ENCODE measurements at places on chromosomes 12 and 14.

DNA sequence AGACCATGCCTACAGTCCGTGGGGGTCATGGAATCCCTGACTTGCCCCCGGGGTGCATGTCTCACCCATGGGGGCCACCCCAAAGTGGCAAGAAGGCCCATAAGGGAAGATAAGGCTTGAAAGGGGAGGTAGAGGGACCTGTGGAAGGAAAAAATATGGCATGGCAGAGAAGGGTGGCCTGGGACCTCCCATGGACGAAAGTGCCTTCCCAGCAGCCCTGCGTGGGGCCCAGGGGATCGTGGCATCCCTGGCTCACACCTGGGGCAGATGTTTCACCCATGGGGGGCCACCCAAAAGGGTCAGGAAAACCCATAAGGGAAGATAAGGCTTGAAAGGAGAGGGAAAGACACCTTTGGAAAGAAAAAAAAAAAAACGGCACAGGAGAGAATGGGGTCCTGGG lies 264.6 kb downstream of the ALG10 start:
- no peak for DNase-seq

- no peak for DNase-seq
Measured at GRCh38 chr12:76618031-76618430, 58.5 kb upstream of the OSBPL8 start.

GRCh38 chr14:75022655-75023054 lies 19.9 kb downstream of the EIF2B2 start:
- peak; percentile 34 for DNase-seq

GRCh38 chr12:119956047-119956446 lies 33.0 kb upstream of the BICDL1 start:
- no peak for DNase-seq

DNA sequence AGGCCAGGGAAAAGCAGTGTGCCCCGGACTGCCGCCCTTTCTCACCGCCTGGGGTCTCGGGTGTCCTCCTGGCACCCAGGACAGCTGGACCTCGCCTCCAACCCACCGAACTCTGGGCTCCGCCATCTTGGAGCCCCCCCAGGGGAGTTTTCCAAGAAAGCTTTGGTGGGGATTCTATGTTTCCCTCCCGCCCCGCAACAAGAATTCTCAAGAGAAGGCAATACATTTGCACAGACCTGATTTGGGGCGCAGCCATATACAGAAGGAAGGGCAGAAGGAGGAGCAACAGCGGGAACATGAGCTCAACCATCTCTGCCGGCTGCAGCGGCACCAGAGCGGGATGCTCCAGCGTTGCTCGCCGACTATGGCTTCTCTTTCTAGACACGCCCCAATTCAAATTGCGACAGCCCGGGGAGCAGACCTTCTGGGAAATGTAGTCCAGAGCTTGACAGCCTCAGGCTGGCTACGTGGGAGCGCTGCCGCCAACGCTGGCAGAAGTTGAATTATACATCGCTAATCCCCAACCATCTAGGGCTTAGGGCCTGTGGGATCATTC lies at the start of gene RDH11:
Gene RDH11 (minus strand): TSS at position 371 of the 556 bp plus-strand sequence. CDS start 61 bp downstream, at position 310.
- DNase-seq = peak; percentile 89

- no peak for DNase-seq
Measured at GRCh38 chr12:31737345-31737744, 8.5 kb upstream of the AMN1 start.

DNA sequence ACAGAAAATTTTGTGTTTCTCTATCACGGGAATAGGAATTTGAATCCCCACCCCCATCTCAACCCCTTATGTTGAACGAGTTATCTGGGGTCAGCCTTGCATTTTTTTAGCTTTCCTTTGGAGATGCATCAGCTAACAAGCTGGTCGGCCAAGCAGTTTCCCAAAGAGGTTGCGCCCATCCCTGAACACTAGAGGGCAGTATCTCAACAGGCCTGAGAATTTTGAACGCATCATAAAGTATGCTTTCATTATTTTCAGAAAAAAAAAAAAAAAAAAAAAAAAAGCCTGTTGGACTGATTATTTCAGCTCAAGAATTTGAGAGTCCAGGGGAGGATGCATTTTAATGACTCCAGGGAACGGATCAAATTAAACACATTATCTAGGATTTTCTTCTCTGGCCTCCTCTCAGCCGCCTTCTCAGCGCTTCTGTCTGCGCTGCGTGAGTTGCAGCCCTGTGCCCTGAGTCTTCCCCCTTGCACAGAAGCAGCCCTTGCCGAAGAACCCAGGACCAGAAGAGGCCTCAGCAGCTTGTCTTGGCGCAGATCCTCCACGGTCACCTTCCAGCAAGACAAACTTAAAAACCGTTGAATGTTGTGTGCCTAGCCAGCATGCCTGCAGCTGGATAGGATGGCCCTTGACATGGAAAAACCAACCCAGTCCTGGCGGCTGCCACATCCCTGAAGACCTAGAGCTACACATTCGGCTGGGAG lies 76.6 kb upstream of the GZMB start:
- DNase-seq = peak; percentile 35

DNA sequence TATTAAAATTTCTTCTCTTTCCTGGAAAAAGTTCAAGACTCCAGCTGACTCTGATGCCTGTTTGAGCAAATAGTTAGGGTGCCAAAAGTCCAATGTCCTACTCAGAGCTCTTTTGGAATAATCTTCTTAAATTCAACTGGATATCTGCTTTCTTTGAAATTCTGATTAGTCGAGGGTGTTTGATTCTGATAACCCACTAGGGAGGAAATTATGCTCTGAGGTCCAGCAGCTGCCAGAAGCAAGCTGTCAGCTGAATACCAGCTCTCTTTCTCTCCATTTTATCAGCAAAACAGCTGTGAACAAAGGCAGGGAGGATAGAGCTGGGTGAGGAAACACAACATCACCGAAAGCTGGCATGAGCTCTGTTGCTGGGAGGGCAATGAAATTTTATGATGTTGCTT lies 141.5 kb downstream of the CAND1 start:
- no peak for DNase-seq

- no peak for DNase-seq
Measured at GRCh38 chr12:131089531-131090273, 136.0 kb downstream of the ADGRD1 start.

GRCh38 chr14:100606687-100607610 lies 19.7 kb upstream of the BEGAIN start:
- no peak for DNase-seq

DNA sequence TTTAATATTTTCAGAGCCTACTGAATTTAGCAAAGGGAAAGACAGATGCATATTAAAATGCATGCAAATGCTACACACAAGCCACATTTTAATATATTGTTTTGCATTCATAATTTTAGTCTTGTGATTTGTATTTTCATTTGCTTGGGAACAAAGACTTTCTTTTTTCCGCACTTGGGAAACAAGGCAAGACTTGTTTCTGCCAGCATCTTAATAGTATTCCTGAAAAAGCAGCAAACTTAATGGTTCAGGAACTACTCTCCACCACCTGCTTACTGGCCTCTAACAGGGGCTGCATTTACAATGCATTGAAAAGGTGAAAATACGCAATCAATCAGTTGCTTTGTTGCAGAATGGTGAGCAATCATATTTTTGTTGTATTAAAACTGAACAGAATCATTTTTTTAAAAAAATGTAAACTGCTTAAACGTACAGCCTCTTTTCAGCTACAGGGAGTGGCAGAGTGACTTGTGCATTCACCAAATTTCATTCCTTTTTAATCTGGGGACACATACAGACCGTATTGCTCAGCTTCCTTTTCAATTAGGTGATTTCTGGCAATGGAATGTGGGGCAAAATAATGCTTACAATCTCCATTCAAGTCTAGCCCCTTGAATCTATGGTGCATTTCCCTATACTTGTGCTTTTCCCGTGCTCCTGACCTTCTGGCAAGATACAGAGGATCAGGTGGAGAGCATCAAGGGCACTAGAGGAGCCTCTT lies 144.1 kb upstream of the BTG1 start:
- no peak for DNase-seq

- DNase-seq = no peak
Measured at GRCh38 chr12:9064815-9065606, 50.7 kb downstream of the A2M start.

DNA sequence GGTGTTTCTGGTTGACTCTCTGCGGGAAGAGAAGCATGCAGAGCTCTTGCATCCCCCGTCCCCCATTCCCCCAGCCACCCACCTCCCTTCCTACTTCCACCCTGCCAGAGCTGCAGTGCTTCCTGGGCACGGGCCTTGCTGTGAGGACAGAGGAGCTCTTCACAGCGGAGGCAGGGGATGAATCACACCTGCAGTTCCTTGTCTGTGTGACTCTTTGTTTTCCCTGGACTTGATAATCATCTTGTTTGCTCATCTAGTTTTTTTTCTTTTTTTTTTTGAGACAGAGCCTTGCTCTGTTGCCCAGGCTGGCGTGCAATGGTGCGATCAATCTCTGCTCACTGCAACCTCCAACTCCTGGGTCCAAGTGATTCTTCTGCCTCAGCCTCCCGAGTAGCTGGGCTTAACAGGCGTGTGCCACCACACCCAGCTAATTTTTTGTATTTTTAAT lies 27.8 kb downstream of the ANKRD9 start:
- no peak for DNase-seq

- DNase-seq = no peak
Measured at GRCh38 chr12:110310763-110311162, 29.7 kb downstream of the ATP2A2 start.

DNA sequence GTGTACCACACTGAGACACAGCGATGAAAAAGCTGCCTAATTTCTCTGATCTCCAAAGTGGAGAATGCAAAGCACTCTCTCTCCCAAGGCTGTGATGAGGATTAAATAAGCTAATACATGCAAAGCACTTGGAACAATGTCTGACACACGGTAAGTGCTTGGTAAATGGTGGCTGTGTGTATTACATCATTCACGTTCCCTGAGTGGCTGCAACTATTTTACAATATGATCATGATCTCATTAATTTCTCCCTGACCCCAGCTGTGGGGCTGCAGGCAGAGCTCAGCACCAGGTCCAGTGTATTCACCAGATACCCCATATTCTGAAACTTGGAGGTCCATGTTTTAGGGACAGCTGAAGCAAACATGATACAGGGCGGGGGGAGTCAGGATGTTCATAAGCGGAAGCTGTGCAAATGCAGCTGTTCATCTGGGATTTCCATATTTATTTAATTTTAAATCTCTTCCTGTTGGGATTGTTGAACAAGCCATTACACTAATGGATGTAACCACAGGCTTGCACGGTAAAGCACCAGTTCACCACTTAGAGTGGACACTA lies 106.4 kb downstream of the CCDC60 start:
- DNase-seq = no peak

DNA sequence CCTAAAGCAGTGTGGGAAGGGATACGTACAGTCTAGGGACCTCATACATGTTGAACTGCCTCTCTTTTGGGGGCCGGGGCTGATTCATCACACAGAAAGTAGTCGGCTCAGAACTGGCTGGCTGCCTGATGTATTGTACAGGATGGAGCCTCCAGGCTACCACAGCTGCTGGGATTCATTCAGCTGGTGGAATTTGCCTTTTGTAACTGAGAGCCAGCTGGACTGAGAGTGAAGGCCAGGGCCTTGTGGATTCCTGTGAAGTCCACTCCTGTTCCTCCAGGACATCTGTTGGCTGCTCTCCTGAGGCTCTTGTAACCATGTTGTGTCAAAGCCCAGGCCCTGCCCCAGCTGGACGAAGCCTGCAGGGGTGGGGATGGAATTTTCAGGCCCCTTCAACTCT lies 116.3 kb upstream of the PRICKLE1 start:
- DNase-seq = no peak

DNA sequence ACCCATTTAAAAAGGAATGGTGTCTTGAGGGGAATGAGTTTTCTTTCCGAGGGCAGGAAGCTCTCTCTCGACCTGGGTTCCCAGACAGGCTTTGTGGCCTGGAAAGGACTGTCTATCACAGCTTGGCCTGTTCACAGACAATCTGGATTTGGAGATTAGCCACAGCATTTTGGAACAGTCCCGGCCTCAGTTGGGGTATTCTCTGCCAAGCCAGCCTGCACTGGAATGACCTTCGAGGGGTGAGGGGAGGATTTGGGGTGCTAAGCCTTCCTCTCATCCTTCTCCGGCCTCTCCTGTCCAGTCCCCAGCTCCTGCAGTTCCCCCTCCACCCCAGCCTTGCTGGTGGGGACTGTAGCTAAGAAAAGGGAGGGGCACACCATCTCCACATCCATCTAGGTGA lies 13.0 kb downstream of the TBX5 start:
- DNase-seq = no peak

DNA sequence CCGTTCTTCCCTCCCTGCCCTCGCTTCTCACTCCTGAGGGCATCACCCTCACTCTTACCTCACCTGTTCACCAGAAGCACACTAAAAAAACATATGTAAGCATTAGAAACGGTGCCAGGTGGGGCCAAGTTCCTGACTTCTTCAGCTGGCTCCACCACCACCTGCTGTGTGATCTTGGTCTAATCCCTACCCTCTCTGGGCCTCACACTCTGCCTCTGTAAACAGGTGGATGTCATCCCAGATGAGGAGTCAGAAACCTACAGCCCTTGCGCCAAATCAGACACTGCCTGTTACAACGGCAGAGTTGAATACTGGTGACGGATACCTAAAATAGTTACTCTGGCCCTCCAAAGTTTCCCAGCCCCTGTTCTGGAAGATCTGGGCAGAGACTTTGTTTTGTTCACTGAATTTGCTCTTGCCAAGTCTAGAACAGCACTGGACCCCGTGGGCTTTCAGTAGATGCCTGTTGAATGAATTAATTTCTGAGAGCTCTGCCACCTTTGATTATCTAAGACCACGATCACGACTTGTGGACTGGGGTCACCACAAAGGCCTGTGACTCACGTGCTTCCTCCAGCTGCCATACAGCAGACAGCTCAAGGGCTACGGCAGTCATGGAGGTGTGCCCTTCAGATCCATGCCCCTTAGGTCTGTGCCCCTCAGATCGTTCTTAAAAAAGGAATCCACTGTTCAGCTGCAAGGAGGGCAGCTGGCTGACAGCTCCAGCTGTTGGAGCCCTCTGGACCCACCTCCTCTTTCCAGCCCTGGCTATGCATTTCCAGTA lies 71.9 kb downstream of the GSC start:
- DNase-seq = no peak

GRCh38 chr12:28817524-28817923 lies 331.6 kb upstream of the FAR2 start:
- DNase-seq = no peak

DNA sequence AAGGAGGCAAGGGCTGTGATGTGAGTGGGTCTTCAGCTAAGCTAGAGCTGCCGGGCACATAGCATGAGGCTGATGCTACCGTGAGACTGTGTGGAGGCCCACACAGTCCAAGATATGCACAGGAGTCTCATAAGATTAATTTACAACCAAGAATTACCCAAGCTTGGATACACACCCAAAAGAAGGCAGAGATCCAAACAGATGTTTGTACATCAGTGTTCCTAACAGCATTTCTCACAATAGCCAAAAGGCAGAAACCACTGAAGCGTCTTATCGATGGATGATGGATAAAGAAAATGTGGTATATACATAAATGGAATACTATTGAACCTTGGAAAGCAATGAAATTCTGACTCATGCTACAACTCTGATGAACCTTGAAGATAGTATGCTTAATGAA lies 40.8 kb upstream of the RIC8B start:
- no peak for DNase-seq

GRCh38 chr12:59398164-59398563 lies 197.7 kb upstream of the SLC16A7 start:
- no peak for DNase-seq

- no peak for DNase-seq
Measured at GRCh38 chr12:128603573-128604115, 220.1 kb downstream of the SLC15A4 start.
